ENCODE measurements at places on chromosomes 2 and 18.

DNA sequence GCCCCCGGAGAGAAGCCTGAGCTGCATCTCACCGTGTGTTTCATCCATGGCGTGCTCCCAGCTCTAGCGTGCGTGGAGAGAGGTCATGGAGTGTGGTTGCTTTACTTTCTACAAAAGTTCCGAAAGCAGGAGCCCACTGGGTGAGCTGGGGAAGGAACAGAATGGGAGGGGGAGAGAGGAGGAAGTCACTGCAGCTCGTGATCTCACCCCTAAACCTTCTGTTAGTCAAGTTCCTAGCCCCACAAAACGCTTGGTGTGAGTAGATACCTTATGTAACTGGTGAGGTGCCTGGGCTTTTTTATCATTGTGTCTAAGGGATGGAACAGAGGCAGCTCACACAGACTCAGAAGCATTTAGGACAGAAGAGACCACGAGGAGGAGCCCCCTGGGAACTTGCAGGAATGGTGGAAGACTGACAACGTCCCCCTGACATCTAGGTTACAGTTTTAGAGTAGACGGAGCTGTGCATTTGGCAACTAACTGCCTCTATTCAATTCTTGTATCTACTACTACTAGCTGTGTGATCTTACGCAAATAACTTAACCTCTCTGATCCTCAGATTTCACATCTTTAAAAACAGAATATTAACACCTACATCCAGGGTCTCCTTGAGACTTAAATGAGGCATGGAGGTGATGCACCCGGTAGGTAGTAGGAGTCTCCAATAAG lies 123.3 kb downstream of the ARL4C start:
- no peak for DNase-seq

DNA sequence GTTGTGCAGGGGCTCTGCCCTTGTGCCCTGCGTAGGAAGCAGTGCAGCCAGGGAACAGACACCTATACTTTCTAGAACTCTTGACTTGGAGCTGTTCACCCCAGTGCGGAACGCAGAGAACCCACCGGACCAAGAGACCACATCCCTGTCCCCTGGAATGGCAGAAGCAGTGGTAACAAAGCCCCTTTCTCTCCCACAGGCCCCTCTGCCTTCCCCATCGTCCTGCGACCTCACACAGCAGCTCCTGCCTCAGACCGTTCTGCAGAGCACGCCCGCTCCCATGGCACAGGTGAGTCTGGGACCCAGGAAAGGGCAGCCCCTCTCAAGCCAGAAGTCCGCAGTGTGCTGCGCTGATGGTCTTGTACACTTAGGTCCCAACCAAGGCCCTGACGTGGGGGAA lies 24.6 kb upstream of the RPL31 start:
- no peak for DNase-seq

- DNase-seq = no peak
Observed at GRCh38 chr18:74397572-74397971, 59.5 kb downstream of the DIPK1C start.

- no peak for DNase-seq
Observed at GRCh38 chr2:128367601-128368359, 49.1 kb upstream of the HS6ST1 start.

GRCh38 chr2:120561379-120562035 lies 174.2 kb upstream of the GLI2 start:
- DNase-seq = no peak

DNA sequence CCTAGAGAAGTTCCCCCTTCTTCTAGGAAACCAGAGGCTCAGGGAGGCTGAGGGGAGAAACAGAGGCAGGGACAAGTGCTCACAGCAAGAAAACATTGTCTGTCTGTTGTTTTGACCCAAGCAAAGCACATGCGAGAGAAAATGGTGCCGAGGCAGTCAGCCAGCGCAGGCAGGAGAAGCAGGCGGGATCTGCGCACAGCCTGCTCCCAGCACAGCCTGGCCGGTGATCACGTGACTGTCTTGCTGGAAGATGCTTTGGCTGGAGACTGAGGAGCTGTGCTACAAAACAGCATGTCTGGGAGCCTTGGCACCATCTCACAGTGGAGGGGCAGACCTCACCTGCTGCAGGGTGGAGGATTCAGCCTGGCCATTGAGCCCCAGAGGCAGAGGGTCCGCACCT lies 93.7 kb upstream of the MYCN start:
- no peak for DNase-seq

- no peak for DNase-seq
Observed at GRCh38 chr2:7868836-7869235, 813.0 kb upstream of the ID2 start.

GRCh38 chr2:234973008-234973407 lies 21.2 kb downstream of the SH3BP4 start:
- no peak for DNase-seq

- DNase-seq = no peak
Observed at GRCh38 chr2:23900133-23900532, 26.8 kb downstream of the ATAD2B start.

GRCh38 chr2:130918393-130918792 lies 81.7 kb downstream of the ARHGEF4 start:
- DNase-seq = no peak

DNA sequence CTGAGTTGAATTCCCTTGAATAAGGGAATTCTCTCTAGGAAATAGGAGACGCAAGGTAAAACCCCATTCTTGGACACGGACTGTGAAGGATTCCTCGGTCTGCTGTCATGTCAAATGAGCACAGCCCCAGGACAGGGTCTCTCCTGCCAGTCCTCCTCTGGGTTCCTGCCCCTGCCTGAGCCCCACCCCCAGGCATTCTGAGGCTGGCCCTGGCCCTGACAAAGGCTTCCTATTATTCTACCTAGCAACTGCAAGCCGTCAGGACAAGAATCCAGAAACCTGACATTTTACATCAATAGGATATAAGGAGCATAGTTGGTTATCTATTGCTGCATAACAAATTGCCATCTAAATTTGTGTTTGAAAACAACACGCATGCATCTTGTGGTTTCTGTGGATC lies 253.3 kb upstream of the AGAP1 start:
- DNase-seq = no peak

Data from activated T-cell treated with anti-CD3 and anti-CD28 coated beads for 4 hours (primary cell).